GM12864 (cell line): ENCODE measurements at places on chromosomes 3 and 15.

- DNase-seq, result no peak
Observed at GRCh38 chr3:73401059-73401458, 223.7 kb downstream of the PDZRN3 start.

DNA sequence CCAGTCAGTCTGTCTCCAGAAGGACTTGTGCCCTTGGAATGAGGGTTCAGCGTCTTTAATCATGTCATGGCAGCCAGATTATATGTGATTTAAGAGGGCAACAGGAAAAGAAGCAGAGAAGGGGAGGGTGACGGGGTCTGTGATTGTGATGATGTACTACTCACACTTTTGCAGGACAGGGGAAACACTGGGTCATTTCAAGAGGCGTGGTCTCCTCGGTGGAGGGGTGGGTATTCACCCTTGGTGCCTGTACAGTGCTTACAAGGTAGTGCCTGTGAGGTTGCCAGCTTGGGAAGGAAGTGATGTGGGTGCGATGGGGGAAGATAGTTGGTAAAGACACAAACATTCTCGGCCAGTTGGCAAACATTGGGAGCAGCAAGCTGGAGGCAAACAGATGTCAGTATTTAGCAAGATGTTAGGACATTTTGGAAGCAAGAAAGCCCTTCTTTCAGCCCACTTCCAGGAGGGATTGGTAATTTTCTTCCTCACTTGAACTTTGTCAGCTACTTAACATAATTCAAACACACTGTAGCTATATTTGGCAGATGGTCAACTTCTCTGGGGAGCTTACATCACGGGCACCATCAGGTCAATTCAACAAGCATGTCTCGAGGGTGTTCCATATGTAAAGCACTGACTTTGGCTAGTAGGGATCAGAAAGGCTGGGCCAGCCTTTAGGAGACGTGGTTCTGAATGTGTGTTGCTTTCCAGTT is 71.4 kb upstream of the ROPN1 start:
- DNase-seq, result no peak

GRCh38 chr3:3027976-3028567 is 82.1 kb downstream of the IL5RA start:
- peak; percentile 4 for DNase-seq

DNA sequence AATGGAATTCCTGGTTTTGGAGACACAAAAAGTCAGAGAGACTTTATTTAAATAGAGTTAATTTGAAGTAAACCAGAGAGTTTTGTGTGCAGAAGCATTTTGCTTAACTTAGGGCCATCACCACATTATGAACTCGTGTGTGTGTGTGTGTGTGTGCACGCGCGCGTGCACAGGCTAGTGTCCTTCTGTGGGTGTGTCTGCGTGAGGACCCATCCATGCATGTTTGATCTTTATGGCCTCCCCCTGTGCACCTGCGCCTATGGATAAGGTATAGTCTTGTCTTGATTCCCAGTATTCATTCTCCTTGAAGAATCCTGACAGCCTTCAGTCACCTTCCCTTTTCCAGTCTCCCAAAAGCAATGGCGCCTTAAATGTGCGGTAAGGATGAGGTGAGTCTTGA is 26.0 kb downstream of the MUC20 start:
- no peak for DNase-seq

DNA sequence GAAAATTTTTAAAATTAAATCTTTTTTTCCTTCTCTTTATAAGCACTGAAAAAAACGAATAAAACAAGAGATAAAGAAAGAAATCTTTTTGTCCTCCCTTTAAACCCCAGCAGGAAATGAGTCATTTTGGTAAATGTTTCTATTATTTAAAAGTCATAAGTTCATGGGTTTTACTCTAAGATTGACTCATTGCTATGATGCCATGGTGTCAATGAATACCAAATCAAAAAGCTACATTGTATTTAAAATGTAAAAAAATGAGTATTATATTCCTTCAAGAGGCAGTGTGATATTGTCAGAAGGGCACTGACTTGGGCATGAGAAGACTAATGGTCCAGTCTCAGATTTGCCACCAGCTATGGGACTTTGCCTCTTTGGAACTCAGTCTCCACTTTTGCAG is 303.4 kb upstream of the DNAJC19 start:
- no peak for DNase-seq
